ENCODE measurements at places on chromosomes 4 and X. TPM values are rescaled to one million over a fixed set of nuclear protein-coding genes. Genes with fewer than 3 reads are reported as not detected.

DNA sequence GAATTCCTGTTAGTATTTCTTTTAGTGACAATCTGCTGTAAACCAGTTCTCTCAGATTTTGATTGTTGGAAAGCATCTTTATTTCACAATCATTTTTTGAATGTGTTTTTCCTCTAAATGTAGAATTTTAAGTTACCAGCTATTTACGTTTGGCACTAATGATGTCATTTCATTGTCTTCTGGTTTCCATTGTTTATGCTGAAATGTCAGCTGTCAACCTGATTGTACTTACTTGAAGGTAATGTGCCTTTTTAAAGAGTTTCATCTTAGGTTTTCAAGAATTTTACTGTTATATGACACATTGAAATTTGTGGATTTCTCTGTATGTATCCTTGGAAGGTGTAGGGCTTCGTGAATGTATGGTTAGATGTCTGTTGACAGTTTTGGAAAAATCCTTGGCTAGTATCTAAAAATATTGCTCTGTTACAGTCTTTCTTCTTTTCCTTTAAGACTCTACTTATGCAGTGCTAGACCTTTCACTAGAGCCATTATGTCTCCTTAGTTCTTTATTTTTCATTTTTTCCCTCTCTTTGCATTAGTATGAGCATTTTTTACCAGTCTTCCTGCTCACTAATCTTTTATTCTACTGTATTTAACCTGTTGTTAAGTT lies 30.4 kb downstream of the SMAD1 start:
- no peak for DNase-seq

DNA sequence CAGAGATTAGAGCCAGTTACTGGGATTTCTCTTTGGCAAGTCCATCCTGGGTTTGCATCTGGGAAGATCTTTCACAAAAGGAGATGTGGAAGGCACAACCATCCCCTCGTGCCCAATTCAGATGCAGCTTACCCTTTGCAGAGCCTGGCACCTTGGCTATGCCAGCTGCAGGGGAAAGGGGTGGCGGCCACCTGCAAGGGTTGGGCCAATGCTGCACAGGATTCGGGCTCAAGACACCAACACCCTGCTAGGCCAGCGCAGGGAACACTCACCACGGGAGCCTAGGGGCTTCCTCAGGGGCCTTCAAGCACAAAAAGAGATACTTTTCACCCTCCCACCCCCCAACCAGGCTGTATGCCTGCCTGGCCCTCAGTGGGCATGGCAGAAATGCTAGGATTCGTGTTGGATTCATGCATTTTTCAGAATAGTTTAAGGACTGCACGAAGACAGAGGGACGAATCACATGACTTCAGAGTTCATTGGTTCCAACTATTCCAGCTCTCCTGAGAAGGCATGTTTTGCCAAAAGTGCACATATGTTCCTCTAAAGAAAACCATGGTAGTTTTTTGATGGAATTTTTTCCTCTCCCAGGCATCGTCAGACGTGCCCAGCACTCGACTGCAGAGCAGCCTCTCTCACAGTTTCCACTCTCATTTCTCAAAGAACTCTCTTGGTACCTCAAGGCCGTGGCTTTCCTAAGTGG lies 94.4 kb downstream of the PHKA2 start:
- no peak for DNase-seq

DNA sequence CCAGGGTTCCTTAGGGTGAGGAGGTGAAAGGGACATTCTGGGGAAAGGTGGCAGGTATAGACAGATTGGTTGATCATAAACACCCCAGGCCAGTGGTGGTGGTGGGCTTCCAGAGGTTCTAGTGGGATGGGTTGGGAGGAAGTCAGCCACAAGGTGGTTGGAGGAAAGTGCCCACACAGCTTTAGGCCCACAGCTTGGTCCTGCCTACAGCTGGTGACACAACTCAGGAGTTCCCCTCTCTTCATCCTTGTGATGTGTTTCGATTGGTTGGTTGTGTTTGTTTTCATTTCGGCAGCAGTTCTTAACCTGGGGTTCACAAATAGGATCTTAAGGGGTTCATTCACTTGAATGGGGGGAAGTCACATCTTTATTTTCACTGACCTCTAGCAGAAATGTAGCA lies 157.0 kb downstream of the TMEM164 start:
- DNase-seq, result no peak

DNA sequence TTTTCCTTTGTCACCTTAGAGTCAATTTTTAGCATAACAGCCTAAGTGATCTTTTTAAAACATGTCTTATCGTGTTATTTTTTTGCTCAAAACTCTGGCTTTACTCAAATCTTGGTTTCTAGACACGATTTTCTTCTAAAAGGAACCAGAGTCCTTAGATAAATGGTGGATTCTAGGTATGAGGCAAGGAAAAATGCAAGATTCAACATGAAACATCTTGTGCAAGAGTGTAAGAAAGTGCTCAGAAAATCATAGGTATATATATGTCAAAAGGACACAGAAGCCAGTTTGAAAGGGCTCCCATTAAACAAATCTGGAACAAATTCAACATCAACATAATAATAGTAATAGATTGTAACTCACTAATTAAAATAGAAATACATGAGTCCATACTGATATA lies 8.1 kb upstream of the ADGRG4 start:
- no peak for DNase-seq

GRCh38 chr4:159232465-159233106 lies 129.7 kb downstream of the RAPGEF2 start:
- no peak for DNase-seq

DNA sequence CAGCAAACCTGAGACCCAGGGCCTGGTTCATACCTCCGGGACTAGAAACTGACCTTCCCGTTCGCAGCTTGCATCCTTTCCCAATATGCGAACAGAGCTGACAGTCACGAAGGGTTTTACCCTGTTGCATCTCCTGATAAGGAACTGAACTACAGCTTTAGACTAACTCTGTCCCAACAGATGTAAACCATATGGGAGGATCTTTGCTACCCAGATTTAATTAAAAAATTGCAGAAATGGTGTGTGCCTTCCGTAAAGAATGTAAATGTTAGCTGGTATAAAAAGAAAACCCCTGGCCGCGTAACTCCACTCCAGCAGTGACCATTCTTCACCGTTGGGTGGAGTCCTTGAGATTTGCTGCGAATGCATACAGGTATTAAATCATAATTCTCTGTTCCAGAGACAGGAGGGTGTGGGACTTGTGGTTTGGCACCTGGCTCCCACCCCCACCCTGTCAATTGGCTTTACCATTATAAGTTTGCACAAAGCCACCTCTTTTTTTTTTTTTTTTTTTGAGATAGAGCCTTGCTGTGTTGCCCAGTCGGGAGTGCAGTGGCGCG lies 40.6 kb upstream of the SORCS2 start:
- DNase-seq, result no peak

- DNase-seq, result no peak
Measured at GRCh38 chr4:55358668-55359067, 12.6 kb downstream of the SRD5A3 start.

- no peak for DNase-seq
Measured at GRCh38 chrX:39532761-39533160, 565.0 kb downstream of the BCOR start.

GRCh38 chrX:34144246-34144645 lies 12.1 kb upstream of the FAM47A start:
- no peak for DNase-seq

- no peak for DNase-seq
Measured at GRCh38 chr4:168880811-168881595, 129.1 kb downstream of the CBR4 start.

DNA sequence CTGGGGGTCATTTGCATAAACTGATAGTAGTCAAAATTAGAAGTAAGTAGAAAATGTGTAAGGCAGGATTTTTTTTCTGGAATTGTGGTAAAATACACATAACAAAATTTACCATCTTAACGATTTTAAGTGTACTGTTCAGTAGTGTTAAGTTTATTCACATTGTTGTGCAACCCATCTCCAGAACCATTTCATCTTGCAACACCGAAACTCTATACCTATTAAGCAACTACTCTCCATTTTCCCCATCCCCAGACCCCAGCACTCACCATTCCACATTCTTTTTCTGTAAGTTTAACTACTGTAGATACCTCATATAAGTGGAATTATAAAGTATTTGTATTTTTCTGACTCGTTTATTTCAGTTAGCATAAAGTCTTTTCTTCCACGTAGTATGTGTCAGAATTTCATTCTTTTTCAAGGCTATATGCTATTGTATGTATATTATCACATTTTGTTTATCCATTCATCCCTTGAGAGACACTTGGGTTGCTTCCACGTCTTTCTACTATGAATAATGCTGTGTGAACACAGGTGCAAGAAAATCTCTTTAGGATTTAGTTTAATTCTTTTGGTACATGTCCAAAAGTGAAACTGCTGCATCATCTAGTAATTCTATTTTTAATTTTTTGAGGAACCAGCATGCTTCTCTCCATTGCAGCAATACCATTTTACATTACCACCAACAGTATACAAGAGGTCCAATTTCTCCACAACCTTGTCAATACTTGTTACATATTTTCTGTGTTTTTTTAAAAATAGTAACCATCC lies 39.1 kb upstream of the NSUN7 start:
- DNase-seq, result no peak

DNA sequence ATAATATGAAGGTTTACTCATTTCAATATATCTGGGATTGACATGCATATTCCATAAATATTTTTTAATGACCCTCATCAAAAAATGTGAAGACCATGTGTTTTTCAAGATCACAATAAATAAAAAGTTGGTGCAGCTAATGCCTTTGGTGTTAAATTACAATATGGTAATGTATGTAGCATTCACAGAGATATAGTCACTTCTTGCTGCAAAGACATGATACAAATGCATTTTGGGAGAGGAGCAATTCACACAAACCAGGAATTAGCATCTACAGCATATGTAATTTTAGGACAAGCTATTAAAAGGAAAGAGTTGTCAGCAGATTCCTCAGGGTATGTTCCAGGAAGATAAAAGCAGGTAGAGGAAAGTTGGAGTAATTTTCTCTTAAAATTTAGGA lies 734.5 kb upstream of the HTR2C start:
- DNase-seq, result no peak

DNA sequence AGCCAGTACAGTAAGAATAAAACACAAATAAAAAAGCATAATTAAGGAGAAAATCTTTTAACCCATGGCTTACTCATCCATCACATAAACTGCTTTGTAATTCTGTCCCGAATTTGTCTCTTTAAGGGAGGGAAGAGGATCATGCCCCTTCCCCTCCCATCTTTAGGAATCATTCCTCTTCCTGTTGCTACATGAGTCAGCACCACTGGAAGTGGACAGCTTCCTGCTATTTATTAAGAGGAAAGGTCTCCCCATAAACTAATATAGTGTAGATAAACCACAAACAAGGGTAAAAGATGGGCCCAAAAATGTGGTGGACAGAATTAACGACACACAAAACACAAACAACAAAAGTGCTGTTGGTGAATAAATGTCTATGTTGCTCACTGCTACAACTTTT lies 75.8 kb downstream of the PPP3CA start:
- no peak for DNase-seq

GRCh38 chrX:16743604-16744325 lies 24.4 kb downstream of the SYAP1 start:
- no peak for DNase-seq

SMIM31 gene
- not detected for total RNA-seq

MAGED4B gene
- 119 TPM for total RNA-seq

ZMYM3 gene
- 24.2 TPM for total RNA-seq

PPP2R2C gene
- total RNA-seq, result 44.1 TPM

NKX6-1 gene
- total RNA-seq, result not detected
